HFFc6 (cell line): ENCODE measurements at places on chromosomes 5 and 9.

GRCh38 chr5:170132269-170132975, 26.7 kb downstream of the FOXI1 start:
- peak; percentile 55 for DNase-seq

- peak; percentile 27 for DNase-seq
Observed at GRCh38 chr9:113712053-113712452, 164.1 kb upstream of the ZNF618 start.

DNA sequence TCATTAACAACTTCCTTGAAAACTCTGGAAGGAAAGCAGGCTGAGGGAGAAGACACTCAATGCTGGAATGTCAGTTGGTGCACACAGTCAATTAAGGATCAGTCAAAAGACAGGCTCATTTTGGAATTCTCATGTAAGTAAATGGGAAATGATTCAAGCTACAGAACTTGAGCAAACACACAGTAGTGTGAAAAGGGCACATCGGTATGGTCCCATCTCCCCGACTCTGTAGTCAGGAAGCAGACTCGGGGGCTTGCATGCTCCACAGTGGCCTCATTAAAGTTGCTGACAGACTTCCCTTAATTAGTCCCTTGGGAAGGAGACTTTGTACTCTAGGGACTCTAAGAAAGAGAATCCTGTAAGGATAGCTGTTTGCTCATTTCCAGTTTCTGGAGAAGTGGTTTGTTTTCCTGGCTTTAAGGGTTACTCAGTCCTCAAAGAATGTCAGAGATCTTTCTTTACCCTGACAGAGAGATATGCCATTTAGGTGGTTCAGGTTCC, 339.2 kb downstream of the ADAMTS6 start:
- DNase-seq, result peak; percentile 63

- DNase-seq, result no peak
Observed at GRCh38 chr5:155263381-155263780, 249.8 kb downstream of the KIF4B start.

DNA sequence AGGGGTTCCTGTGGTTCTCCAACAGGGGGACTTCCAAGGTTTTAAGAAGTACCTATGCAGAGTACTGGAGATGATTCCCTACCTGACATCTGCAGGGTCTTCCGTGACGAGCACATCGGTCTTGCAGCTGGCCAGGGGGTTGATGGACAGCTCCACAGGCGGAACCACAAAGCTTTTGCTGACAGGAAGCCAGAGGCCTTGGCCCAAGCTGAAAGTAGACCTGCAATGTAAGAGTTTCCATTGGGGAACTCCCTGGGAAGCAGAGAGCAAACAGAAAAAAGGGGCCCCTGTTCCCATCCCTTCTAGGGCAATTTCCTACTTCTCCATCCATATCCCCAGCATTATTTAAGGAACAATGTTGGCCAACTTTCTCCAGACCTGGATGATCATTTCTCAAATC, 288.0 kb downstream of the TRIM32 start:
- DNase-seq, result no peak

DNA sequence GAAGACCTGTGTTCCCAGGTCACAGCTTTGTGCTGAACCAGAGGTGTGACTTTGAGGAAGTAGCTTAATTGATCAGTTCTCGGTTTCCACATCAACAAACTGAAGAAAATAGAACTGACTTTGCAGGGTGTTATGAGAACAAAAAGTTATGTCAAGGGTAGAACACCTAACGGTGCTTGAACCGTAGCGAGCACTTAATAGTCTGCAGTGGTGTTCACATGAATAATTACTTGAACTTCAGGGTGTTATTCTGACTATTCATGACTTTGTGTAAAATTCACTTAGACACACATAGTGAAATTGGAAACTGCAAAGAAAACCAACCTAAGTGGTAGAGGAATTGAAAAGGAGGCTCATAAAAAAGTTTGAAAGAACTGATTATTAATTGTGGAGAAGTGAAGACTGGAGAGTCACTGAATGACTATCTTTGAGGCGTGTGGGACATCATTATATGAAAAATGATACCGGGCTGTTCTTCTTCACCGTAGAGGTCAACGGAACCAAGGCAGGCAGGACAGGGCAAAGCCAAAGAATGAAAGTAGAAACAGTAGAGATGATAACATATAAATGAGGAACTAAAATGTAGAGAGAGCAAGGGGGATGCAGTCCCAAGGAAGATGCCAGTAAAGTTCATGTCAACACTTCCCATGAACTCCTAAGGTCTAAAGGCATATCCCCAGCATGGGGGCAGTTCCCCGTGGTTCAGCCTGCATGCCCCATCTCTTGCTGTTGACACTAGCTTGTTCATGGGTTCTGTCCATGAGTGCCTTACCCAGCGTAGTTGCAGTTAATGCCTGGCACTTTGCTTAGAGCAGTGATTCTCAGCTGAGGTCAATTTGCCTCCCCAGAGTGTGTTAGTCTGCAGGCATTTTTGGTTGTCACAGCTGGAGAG, 118.7 kb downstream of the ZNF462 start:
- no peak for DNase-seq

GRCh38 chr5:647727-648126, 35.6 kb downstream of the CEP72 start:
- DNase-seq, result no peak

DNA sequence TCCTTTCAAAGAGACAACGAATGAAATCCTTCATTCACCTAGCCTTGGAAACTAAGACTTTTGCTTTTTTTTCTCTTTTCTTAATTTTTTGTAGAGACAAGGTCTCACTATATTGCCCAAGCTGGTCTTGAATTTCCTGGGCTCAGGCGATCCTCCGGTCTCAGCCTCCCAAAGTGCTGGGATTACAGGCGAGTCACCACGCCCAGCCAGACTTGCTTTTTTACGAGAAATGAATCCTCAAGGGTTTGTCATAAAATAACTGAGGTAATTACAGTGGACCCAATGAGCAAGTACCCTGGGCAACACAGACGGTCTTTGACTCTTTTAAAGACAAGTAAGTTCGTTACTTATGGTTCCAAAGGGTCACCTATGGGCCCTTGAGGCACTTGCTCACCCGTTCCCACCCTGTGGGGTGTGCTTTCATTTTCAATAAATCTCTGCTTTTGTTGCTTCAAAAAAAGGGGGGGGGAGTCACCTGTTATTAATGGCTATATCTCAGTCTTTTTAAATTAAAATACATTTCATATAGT, 70.4 kb downstream of the TRPM6 start:
- DNase-seq, result no peak

DNA sequence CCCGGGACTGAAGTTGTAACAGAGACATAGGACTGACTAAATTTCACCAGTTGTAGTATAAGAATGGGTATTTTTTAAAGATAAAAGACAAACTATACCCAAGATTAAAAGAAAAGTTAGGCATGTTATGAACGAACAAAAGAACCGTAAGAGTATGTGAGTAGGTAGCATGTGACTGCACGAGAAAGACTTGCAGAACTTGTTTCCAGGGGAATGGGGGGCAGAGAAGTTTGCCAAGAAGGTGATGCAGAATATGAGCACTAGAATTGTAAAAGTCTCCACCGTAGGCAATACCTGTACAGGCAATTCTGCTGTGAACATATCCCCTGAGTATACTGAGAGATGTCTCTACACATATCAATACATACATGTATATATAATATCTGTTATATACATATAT, 614.7 kb downstream of the PRELID2 start:
- no peak for DNase-seq

DNA sequence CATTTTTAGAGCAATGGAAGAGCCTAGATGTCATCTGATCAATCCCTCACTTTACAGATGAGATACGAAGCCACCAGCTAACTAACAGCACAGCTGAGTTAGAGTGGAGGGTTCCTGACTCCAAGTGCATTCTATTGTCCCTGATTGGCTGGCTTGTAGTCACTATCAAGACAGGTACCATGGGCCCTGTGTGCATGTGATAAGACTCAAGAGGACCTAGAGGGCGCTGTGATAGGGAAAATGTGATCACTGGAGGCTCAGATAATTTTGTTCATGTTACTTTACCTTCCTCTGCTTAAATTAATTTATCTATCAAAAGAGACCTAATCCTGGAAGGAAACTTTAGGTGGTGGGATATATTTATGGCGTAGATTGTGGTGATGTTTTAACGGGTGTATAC, 19.5 kb upstream of the SNAPC3 start:
- DNase-seq, result no peak

DNA sequence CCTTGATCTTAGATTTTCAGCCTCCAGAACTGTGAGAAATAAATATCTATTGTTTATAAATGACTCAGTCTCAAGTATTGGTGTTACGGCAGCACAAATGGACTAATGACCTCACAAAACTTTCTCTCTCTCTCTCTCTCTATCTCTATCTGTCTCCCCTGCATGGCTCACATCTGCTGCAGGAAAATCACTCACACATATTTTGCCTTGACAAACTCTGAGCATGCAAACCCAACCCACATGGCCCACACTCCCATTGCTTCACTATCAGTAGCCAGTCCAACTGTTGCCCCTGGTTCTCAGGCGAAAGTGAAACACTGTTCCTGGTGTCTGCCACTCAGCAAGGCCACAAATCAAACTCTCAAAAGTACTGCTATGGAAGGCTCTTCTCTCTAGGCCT, 66.4 kb upstream of the PIK3R1 start:
- no peak for DNase-seq
